ENCODE measurements at places on chromosomes 4 and X. TPM values are rescaled to one million over a fixed set of nuclear protein-coding genes. Genes with fewer than 3 reads are reported as not detected.

GRCh38 chr4:114883641-114884040 lies 229.8 kb downstream of the NDST4 start:
- no peak for DNase-seq

GRCh38 chr4:10092481-10093270 lies 23.9 kb downstream of the WDR1 start:
- no peak for DNase-seq

- no peak for DNase-seq
Measured at GRCh38 chr4:15989424-15989823, 26.4 kb upstream of the FGFBP2 start.

DNA sequence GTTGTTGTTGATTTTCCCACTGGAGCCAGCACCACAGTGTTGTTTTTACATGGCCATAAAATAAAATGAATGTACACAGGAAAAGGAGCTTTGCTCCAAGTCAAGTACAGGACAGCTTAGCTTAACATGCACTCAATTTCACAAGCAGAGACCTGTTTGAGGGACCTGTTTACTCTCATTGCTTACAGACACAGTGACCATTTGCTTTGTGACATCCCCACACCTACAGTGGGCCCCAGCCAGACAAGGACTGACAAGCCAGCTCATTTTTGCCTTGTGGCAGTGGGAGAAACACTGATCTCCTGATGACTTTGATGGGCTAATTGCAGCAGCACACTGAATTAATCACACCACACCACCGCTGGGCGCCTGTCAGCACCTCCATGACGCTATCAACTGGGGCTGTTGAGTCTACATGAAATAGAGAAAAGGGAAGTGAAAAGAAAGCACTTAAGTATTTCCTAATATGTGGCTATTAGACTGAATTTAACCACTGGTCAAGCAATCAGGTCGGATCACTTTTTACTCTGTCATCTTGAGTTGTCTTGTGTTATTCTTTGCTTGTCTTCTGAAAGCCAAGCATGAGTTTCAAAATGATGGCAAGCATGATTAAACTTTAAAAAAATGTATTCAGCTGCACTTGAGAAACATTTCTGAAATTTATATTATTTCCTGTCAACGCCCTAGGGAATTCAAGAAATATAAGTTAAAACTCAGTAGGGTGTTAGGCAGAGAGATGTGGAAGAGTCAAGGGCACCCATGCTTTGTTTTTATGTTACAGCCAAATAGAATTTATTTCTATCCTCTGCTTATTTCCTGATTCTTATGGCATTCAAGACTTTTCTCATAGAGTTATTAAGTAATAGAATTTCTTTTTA lies 557.7 kb downstream of the RAB28 start:
- DNase-seq, result no peak

- no peak for DNase-seq
Measured at GRCh38 chrX:123648028-123648810, 84.6 kb downstream of the THOC2 start.

- DNase-seq, result no peak
Measured at GRCh38 chr4:152678841-152679240, 956 bp downstream of the TMEM154 start.

GRCh38 chr4:145423017-145423708 lies 58.5 kb upstream of the SMAD1 start:
- DNase-seq, result no peak

Gene ARMCX5
- 16.2 TPM for total RNA-seq

Gene TENM3
- total RNA-seq, result 10.3 TPM

Gene RAB33A
- 0.25 TPM for total RNA-seq

Gene RNF212
- 0.25 TPM for total RNA-seq
